Cerebellar cortex (tissue), 1 donor: ENCODE measurements at places on chromosomes 11 and 22.

GRCh38 chr11:124971810-124972209 is 17.8 kb downstream of the CCDC15 start:
- DNase-seq = no peak

GRCh38 chr11:46298699-46299433 is 21.4 kb downstream of the CREB3L1 start:
- DNase-seq = no peak

- DNase-seq = peak; percentile 22
Observed at GRCh38 chr11:8584511-8584910, 9.5 kb downstream of the STK33 start.

DNA sequence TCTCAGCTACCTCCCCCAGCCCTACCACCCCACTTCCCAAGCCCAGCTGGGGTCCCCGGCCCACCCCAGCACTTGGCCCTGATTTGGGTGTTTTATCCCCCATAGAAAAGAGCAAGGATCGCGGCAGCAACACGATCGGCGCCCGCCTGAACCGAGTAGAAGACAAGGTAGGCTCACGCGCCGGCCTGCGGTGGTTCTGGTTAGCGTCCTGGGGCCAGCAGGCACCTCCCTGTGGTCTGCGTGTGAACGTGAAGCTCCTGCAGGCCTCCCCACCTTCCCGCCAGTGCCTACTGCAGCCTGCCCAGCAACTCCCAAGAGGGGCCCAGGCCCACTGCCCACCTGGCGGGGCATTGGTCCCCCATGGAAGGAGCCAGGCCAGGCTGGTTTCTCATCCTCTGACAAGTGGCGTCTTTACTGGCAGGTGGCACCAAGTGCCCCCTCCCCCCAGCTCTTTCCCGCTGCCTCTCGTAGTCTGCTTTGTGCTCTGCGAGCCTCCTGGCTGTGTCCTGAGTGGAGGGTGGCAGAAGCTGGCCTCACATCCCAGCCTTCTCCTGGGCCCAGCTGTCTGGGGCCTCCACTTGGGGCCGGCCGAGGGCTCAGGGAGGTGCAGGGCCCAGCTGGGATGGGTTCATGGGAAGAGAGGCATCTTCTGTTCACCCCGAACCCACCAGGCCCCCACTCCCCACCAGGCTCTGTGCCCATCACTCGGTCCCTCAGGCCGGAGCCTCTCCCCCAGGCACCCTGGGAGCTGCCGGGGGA is 78.3 kb upstream of the KCNQ1OT1 start:
- peak; percentile 1 for DNase-seq

DNA sequence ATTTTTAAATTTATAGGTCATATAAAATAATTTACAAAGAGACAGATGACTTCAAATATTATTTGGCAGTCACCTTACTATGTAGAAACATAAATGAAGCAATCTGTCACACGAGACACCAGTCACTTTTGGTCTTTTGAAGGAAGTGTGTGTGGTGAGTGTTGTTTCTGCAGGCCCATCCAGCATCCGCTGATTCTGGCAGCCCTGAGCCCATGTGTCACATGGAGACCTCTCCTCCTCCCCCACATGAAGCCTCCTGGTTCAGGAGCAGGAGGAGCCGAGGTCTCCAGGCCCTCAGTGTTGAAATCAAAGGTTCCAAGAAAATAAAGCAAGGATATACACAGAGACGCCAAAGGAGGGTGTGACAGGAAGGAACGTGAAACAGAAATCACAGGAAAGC is 60.1 kb downstream of the ARFGAP3 start:
- no peak for DNase-seq

- no peak for DNase-seq
Observed at GRCh38 chr11:125408311-125408711, 87.8 kb downstream of the FEZ1 start.

DNA sequence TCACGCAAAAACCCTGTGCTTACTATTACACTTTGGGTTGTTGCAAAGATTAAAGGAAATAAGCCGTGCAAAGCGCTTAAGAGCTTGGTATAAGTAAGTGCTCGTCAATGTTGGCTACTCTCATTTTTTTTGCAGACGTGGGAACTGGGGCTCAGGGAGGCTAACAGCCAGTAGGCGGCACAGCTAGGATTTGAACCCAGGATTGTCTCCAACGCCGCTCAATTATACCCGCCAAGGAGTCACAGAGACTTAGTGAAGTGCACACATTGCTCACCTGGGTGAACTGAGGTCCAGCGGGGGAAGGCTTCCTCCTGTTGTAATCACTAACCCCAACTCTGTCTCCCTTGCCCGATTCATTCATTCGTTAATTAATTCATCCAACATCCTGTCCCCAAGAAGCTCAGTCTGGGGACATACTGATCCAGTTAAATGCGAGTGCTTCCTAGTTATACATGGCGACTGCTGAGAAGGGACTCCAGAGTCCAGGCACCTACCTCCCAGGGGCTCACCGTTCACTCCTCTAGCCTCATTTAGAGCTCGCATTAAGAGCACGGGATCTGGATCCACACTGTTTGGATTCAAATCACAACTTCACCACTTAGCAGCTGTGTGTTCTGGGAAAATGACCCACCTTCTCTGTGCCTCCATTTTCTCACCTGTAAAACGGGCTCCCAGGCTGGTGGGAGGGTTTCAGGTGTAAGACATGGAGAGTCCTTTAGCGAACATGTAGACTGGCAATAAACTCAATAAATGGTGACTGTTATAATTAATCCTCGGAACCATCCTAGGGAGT is 838 bp upstream of the MTFP1 start:
- no peak for DNase-seq

GRCh38 chr11:88352139-88352538 is 14.6 kb upstream of the CTSC start:
- DNase-seq = no peak

DNA sequence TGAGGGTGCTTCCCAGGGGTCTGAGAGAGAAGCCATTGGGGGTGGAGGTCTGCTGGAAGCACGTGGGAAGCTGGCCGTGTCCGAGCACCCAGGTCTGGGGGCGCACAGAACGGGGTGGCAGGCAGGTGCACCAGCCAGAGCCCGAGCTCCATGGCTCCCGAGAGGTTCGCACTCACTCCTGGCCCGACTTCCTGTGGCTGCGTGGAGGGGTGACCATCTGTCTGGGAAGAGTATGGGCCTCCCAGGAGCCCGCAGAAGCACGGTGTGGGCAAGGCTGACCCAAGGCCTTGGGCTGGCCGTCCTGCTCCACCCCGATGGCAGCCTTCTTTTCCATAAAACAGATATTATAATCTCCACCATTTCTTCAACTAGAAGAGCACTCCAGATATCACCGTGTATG is 256.0 kb upstream of the B3GAT1 start:
- no peak for DNase-seq

- DNase-seq = no peak
Observed at GRCh38 chr22:25395915-25396314, 168.6 kb upstream of the GRK3 start.

DNA sequence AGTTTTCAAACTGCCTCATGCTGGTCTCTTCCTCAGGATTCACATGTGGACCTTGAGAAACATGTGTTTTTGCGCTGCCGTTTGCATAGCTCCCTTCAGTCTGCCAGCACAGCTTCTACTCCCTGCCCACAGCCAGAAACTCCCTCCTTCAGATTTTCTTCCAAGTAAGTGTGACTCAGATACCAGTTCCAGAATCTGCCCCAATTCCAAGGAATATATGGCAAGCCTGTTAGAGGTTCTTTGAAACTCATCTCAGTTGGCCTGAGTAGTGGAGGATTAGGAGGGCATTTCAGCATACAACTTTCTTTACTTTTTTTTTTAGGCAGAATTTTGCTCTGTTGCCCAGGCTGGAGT is 67.1 kb downstream of the SNX19 start:
- no peak for DNase-seq

GRCh38 chr11:59040607-59041006 is 45.5 kb upstream of the GLYATL1B start:
- DNase-seq = no peak

DNA sequence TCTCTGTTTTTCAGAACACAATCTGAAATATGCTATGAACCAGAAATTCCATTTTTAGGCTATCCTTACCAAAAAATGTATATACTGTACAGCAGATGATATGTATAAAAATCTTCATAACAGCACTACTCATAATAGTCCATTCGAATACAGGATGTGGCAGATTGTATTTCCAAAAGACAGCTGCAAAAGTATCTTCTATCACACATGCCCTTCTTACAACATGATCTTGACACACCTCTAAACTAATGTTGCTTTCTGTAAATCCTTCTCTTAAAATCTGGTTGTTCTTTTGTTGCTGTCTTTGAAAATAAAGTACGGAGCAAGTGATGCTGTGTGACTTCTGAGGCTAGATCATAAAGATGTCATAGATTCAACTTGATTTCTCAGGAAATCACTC is 409.9 kb upstream of the LUZP2 start:
- DNase-seq = no peak

DNA sequence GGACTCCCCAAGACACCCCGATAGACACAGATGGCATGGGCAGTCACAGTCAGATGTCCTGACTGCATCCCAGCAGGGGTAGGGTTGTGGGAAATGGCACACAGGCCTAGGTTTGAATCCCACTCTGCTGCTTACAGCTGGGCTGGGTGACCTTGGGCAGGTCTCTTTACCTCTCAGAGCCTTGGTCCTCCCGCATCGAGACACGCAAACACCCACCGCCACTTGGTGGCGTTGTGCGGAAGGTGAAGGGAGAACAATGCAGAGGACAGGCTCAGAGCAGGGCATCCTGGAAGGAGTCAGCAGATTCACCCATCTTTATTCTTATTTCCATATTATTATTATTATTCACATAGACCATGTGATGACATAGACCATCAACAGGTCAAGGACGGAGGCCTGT is 140.5 kb downstream of the MIAT start:
- DNase-seq = no peak

DNA sequence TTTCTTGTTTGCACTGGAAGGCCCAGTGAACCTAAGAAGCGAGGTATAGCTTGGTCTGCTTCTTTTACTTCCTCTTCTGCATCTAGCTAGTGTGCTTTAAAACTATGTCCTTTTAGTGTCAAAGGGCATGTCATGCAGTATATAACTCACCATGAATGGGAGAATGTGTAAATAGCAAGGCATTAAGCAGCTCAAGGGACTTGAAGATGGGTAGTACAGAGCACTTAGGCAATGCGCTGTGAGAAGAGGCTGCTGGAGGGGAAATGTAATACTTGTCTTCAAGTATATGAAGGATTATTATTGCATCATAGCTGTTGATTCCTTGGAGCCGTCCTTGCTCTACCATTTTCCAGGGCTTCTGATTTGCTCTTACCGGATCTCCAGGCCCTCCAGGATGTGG is 7.6 kb downstream of the MAML2 start:
- no peak for DNase-seq

- DNase-seq = no peak
Observed at GRCh38 chr11:64713781-64714363, 9.1 kb downstream of the NRXN2 start.

GRCh38 chr22:26681395-26681821 is 24.0 kb downstream of the MIAT start:
- no peak for DNase-seq

DNA sequence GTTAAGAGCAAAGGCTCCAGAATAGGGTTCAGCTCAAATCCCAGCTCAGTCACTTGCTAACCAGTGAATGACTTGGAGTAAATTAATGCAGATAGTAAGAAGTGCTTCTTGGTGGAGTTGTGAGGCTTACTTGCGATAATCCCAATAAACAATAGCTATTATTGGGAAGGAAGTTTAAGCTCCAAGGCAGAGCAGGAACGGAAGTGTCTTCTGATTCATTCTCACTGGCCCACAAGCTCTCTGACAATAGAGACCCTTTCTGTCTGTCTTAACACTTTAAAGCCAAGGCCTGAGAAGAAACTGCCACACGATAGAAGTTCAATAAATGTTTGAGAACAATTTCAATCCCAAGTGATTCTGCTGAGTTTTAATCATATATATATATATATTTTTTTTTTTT is 155.4 kb downstream of the DBX1 start:
- no peak for DNase-seq

GRCh38 chr11:113725913-113726312 is 19.8 kb upstream of the TMPRSS5 start:
- DNase-seq = no peak

DNA sequence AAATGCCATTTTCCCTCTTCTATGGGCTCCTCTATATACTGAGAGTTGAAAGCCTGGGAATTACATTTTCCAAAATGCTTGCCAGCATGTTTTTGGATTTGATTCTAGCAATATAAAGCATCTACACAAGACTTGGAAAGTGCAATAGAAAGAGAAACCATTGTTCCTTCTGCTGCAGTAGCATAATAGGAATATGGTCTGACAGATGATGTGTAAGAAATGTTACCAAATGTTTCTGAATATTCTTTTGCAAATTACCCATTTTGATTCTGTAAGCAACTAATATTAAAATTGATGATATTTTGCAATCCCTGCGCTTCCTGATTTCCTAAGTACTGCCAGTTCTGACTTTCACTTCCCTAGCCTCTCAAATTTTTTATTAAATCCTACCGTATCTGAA is 61.6 kb downstream of the CASP12 start:
- no peak for DNase-seq

GRCh38 chr11:126627421-126627820 is 271.9 kb downstream of the ST3GAL4 start:
- no peak for DNase-seq

- no peak for DNase-seq
Observed at GRCh38 chr22:26409719-26410335, 19.2 kb upstream of the ASPHD2 start.

DNA sequence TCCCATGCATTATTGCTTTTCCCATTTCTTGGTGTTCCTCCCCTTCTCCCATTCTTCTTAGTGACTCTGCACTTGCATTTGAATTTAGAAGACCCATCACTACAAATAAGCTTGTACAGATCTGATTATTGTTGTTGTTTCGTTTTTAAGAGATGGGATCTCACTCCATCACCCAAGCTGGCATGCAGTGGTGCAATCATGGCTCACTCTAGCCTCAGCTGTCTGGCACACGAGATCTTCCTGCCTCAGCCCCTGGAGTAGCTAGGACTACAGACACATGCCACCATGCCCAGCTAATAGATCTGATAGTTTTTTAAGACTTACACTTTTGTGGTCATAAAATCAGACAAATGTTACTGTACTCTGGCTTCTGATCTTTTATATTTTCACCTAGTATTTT is 252.1 kb downstream of the DDX10 start:
- no peak for DNase-seq

GRCh38 chr11:36385121-36385970 is 89.3 kb downstream of the PRR5L start:
- no peak for DNase-seq

DNA sequence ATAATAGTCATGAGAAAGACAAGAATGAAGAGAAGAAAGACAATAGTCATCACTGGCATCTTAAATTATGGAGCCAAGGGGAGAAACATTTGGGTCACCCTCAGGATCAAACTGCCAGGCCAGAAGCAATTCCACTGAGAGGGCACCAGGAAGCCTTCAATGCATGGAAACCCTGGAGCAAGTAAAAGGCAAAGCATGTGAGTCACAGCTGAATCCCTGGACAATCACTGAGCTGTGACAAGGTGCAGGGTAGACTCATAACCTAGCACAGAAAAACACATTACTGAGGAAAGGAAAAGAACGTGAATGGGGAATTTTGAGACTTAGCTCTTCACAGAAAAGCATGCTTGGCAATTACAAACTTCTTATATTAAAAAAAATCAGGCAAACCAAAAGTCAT is 1.6 kb downstream of the KCNJ1 start:
- DNase-seq = no peak

GRCh38 chr22:20652130-20652529 is 121.8 kb upstream of the SERPIND1 start:
- DNase-seq = no peak

- DNase-seq = no peak
Observed at GRCh38 chr22:24763872-24764485, 10.5 kb downstream of the PIWIL3 start.
